ENCODE measurements at places on chromosomes 12 and 14.

GRCh38 chr12:69898236-69898635 lies 73.2 kb downstream of the MYRFL start:
- DNase-seq, result no peak

DNA sequence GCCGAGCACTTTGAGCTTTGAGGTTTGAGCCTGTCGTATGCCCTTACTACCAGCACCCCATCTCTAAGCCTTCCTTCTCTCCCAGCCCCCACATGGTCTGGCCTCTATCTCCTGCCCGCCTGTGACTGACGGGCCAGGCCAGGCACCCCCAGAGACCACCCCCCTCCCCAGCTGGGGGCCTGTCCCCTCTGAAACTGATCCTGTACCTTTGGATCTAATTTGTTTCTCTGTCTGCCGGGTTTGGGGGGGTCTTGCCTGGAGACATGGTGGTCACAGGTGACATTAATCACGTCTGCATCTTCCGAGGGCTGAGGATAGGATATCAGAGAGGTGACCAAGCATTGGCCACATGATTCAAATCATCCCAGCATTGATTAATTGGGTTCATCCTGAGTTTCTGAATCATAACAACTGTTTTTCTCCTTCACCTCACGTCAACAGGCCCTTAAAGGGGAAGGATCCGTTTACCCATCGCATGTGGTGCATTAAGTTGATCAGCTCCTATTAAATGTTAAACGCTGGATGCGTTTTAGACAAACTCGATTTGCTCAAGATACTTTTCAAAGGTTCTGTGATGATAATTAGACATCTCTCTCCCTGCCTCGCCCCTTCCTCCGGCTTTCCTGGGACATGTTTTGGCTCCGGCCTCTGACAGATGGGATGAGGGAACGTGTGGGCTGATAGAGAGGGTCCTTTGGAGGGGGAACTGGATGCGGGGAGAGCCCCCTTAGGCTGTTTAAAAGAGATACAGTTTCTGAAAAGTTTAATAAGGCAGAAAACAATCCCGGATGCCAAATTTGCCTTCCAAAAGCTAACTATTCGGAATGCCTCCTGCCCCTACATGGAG lies 63.3 kb upstream of the TBX3 start:
- no peak for DNase-seq

GRCh38 chr14:105146976-105147635 lies 21.5 kb downstream of the JAG2 start:
- DNase-seq, result no peak

DNA sequence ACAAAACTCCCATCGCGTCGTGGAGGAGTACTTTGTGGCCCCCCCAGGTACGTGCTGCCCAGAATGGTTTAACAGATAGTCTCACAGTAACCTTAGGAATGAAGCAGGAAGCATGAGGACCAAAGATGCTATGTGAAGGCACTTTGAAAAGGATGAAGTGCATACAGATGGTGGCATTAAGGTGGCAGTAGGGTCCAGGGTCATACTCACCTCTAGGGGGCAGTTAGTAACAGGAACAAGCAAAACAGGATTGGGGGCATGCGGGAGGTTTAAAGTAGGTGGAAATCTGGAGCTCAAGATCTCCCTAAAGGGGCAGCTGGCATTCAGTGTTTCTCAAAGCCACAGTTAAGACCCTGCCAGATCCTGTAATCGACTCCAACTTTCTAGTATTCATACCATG lies 10.9 kb downstream of the GATC start:
- DNase-seq, result no peak

DNA sequence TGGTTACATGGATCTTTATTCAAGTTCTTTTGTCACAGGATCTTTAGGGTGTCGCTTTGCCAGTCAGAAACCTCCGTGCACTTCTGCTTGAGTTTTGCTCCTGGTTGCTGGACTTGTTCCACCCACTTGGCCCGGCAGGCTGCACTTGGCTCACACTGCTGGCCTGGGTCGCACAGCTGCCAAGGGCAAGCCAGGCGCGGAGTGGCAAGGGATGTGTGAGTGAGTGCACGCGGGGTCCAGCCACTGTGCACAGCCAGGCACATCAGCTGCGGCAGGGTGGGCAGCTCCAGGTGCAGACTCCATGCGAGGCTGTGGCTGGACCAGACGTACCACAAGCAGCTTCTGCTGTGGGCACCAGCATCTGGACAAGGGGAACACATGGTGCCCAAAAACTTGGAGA lies 76.6 kb downstream of the DERA start:
- no peak for DNase-seq

DNA sequence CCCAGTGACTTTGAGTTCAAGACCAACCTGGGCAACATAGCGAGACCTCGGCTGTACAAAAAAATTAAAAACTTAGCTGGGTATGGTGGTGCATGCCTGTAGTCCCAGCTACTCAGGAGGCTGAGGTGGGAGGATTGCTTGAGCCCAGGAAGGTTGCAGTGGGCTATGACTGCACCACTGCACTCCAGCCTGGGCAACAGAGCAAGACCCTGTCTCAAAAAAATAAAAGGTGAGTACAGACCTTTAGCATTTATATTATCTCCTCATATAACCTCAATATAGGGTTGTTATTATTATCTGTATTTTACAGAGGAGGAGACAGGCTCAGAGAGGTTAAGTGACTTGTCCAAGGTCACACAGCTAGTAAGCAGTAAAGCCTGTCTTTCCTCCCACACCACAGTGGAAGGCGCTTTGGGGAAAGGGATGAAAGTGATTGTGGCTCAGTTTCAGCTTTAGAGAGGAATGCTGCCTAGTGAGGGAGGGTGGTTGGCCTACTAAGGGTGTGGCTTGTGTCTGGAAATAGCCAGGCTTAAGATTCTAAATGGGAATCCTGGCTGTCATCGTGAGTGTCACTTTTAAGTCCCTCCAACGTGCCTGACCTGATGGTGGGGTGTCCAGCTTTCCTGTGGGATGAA lies 7.2 kb downstream of the TPCN1 start:
- no peak for DNase-seq

DNA sequence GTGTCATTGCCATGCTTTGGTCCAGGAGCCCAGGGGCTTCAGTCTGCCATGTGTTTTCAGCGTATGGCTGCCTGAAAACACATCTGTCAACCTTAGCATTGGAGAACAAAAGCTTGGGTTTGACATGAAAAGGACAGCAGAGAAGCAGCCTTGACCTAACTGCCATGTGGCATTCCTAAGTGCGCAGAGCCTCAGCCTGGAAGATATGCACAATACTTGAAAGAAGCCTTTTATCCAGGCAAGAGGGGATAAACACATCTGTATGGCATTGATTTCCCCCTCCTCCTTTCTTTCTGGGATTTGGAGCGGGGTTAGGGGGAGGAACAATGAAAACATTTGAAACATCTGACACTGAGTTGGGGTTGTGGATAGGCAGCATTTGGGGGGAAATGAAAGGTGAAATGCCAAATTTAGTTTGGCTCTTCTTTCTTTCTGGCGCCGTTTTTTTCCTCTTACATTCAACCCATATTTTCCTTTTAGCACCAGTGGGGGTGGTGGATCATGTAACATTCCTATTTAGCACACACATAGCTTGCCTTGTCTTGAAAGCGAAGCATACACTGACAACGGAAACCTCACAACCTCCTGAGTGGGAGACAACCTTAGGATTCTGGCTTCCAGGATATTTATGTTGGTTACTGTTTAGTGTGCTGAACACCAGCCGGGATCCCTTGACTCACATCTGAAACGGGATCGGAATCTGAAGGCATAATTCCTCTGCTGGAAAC lies 177.0 kb downstream of the C12orf75 start:
- DNase-seq, result no peak

GRCh38 chr14:100840286-100841065 lies 14.6 kb downstream of the MEG3 start:
- DNase-seq, result no peak

DNA sequence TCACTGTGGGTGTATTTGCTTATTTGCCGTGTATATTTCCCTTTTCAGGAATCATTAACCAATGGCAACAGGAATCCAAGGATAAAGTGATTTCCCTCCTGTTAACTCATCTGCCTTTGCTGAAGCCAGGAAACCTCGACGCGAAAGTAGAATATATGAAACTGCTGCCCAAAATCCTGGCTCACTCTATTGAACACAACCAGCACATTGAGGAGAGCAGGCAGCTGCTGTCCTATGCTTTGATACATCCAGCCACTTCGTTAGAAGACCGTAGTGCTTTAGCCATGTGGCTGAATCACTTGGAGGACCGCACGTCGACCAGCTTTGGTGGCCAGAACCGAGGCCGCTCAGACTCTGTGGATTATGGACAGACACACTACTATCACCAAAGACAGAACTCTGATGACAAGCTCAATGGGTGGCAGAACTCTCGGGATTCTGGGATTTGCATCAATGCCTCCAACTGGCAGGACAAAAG lies 135.1 kb downstream of the SAMD4A start:
- DNase-seq, result no peak

DNA sequence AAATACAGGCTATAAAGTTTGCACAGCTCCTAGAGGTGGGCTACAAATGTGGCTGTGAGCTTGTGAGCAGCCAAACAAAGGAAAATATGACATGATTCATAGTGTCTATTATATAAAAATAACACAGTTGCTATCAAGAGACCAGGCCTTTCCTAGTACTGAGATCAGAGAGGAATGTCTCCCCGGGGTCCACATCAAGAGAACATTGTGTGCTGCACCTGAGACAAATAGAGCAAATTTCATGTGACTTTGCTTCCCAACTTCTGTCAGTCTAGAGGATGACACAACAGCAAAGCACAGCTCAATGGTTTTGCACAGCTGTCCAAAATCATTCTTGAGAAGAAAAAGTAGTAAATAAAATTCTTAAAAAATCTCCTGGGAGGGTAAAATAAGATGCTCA lies 297.5 kb upstream of the PRKD1 start:
- DNase-seq, result no peak

GRCh38 chr14:56715938-56716337 lies 94.3 kb downstream of the OTX2 start:
- DNase-seq, result no peak

- DNase-seq, result no peak
Observed at GRCh38 chr12:67331123-67331522, 62.0 kb downstream of the CAND1 start.

DNA sequence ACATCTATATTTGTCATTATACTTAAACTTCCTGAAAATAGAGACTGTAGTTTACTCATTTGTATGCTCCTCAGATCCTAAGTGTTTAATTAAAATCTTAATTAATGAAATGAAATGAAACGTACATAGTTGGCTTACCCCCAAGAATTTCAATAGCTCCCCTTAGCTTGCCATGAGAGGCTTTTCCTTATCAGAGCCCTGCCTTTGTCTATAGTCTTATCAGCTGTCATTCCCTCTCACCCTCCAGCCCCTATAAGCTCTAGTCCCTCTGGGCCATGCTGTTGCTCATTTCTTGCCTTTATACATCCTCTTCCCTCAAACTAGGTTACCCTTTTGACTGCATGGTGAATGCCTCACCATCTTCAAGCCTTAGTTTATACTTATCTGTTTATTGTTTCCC lies 1.1 kb upstream of the RTRAF start:
- DNase-seq, result no peak

GRCh38 chr12:96233939-96234461 lies 39.8 kb downstream of the ELK3 start:
- DNase-seq, result no peak

DNA sequence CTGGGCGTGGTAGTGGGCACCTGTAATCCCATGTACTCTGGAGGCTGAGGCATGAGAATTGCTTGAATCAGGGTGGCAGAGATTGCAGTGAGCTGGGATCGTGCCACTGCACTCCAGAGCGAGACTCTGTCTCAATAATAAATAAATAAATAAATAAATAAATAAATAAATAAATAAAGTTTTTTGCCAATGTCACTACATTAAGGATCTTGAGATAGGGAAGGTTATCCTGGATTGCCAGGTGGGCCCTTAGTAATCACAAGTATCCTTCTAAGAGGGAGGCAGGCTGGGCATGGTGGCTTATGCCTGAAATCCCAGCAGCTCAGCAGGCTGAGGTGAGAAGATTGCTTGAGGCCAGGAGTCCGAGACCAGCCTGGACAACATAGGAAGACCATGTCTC lies 4.5 kb upstream of the FBXW8 start:
- no peak for DNase-seq

DNA sequence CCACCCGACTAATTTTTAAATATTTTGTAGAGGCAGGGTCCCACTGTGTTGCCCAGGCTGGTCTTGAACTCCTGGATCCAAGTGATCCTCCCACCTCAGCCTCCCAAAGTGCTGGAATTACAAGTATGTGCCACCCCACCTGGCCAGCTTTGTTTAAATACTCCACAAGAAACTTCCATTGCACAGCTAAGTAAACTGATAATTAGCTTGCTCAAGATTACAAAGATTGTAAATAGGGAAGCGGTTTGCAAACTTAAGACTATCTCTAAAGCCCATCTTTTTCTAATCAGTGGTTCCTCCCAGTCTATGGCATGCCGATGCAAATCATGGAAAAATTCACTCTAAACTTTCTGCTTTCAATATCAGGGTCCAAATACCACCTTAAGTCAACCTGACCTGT lies 9.7 kb downstream of the SLC7A8 start:
- DNase-seq, result no peak
